Smooth muscle cell of the pulmonary artery (primary cell): ENCODE measurements at places on chromosomes 7 and 10. TPM values are rescaled to one million over a fixed set of nuclear protein-coding genes. Genes with fewer than 3 reads are reported as not detected.

The LIPK gene
- not detected in 2 replicates for total RNA-seq

The MAGI2 gene
- total RNA-seq: 9.8 and 14.9 TPM in 2 replicates

The PPP1R17 gene
- total RNA-seq: not detected in 2 replicates

The SRI gene
- 110 and 114 TPM in 2 replicates for total RNA-seq

The CXCL12 gene
- total RNA-seq: 101 and 348 TPM in 2 replicates

The CALCR gene
- total RNA-seq: not detected in 2 replicates

The ADAM12 gene
- total RNA-seq: 77.9 and 120 TPM in 2 replicates

The ASB13 gene
- 7.6 and 14.5 TPM in 2 replicates for total RNA-seq

The PLXDC2 gene
- total RNA-seq: 12.7 and 22.9 TPM in 2 replicates

The C10orf62 gene
- total RNA-seq: 0.13 TPM in 1 of 2 replicates, not detected in the other

The PAPOLB gene
- total RNA-seq: 0.07 and 0.39 TPM in 2 replicates

The GIMAP4 gene
- total RNA-seq: 0.13 and 0.33 TPM in 2 replicates
